ENCODE measurements at places on chromosomes 4 and X.

DNA sequence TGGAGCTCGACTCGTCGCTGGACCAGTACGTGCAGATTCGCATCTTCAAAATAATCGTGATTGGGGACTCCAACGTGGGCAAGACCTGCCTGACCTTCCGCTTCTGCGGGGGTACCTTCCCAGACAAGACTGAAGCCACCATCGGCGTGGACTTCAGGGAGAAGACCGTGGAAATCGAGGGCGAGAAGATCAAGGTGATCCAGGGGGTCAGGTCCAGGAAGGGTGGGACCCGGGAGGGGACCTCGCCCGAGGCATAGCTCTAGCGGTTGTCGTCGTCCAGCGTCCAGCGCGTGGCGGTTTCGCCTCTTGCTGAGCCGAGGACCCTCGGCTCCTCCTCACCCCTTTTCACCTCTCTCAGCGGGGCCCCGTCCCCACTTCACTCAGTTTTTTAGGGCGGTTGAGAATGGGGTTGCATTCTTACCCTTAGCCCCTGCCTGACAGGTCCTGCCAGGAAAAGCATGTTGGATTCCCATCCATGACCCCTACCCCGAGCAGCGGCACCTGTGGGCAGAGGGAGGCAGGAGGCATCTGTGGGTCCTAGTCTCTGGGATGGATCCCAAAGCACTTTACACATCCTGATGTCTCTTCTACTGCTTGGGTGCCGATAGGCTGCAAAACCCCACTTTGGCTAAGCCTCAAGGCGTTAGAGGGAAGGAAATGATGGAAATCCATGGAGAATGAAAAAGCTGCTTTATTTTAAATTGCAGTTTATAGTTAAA, 524 bp downstream of the RAB33A start:
- DNase-seq: no peak

DNA sequence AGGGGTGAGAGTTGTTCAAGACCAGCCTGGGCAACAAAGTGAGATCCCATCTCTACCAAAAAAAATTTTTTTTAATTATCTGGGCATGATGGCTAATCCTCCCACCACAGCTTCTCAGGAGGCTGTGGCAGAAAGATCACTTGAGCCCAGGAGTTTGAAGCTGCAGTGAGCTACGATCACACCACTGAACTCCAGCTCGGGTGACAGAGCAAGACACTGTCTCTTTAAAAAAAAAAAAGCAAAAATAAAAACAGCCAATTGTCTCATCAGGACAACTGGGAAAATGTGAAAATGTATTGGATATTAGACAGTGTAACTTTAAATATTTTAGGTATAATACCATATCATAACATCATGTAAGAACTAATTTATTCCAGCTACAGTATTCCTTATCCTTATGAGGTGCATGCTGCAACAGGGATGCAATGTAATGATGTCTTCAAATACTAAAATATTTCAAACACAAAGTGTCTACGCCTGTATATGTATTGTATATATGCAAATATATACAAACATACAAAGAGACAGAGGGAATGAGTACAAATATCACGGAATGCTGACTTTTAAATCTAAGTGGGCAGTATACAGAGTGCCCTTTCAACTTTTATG, 17.2 kb downstream of the FAM13A start:
- no peak for DNase-seq

DNA sequence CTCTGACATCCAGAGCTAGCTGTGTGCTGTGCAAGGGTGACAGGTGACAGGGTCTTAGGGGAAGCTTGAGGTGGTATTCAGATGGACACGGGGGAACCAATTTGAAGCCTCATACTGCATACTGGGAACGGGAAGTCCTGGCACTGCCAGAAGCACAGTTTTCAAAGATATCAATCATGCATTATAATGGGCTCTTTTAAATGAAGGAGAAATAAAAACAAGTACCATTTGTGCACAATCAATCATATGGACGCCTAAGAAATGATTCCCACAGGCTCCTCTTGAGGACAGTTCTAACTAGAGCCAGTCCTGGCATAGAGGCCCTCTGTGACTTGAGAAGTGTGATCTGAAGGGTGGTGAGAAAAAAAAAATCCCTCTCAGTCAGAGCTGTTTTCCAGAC, 50.9 kb downstream of the TSC22D3 start:
- DNase-seq: no peak

GRCh38 chr4:140098455-140099160, 55.4 kb downstream of the MAML3 start:
- DNase-seq: no peak

GRCh38 chrX:53421772-53422085, 725 bp downstream of the SMC1A start:
- DNase-seq: no peak

DNA sequence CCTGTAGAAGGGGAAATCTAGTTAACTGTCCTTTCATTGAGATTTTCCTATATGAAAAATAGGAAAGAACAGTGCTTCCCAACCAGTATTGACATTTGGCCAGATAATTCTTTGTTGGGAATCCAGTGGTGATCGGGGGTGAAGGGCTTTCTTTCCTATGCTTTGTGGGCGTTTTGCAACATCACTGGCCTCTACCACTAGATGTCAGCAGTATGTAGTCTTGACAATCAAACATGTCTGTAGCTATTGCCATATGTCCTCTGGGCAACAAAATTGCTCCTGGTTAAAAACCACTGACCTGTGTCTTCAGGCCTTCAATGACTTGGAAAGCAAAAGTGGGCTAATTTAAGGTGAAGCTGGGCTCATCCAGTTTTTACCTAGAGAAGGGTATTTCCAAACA, 658.5 kb downstream of the DACH2 start:
- DNase-seq: no peak

- no peak for DNase-seq
Measured at GRCh38 chr4:74490736-74491135, 45.8 kb downstream of the AREG start.

- no peak for DNase-seq
Measured at GRCh38 chr4:158535130-158535614, 13.5 kb downstream of the RXFP1 start.

- DNase-seq: no peak
Measured at GRCh38 chr4:1043651-1044468, 32.4 kb downstream of the FGFRL1 start.

DNA sequence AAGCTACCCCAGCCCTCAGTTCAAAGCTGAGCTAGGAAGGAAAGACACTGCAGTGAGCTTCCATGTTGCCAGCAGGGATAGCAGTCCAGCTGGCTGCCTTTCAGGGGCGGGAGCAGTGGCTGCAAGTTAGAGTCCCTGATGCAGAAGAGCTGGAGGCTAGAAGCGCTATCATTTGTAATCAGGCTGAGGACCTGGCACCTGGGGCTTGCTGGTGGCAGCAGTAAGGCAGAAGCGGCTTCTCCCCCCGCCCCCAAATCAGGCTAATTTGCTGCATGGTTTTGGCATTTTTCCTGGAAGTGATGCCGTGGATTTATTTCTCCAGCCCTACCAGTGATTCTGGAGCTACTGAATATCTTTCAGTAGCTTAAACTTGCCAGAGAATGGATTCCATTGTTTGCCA, 203.3 kb downstream of the CLCN4 start:
- DNase-seq: no peak

- DNase-seq: no peak
Measured at GRCh38 chrX:11954176-11954575, 184.1 kb upstream of the FRMPD4 start.

DNA sequence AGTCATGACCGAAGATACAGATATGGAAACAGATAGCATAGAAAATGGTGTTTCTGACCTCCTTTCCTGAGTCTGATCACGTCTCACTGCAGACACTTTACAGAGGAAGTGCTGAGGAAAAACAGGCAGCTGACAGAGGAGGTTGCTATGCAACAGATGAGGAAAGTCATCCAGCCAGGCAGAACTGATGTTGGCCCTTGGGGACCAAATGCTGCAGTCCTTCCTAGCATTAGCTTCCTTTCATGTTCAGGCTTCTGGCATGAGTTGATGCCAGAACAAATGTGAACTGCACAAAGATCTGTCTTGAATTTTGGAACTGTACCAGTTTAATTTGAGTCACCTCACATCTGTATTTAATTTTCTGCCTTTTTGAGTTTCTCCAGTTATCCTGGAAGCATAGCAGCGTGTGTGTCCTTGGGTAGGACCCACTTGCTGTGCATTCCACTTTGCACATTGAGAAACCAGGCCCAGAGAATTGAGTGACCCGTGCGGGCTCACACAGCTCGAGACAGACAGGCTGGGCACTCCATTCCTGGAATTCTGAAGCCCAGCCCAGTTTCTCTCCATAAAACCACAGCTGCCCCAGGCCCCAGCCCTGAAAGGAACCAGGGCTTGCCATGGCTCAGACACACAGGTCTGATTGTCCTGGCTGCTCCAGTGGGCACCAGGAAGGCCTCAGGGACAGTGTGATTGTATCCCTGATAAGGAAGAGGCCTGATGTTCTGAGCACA, 1.4 kb upstream of the MAGED1 start:
- no peak for DNase-seq

- DNase-seq: no peak
Measured at GRCh38 chr4:113708250-113708649, 53.3 kb downstream of the CAMK2D start.

DNA sequence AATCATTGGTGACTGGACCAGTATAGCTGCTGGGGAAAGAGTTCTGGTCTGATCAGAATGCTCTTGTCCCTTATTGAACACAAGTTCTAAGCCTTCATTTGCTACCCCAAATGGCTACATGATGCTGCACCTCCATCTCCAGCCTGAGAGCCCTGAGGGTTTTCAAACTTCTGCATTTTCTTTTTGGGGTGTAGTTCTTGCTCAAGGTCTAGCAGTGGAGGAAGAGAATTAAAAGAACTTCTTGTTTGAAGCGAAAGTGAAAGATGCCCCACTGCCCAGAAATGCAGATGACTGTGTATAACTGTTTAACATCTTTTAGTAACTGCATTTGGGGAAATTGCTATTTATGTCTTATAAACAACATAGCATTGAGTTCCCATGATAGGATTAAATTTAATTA, 38.5 kb downstream of the LAMTOR3 start:
- DNase-seq: no peak

- no peak for DNase-seq
Measured at GRCh38 chr4:2394528-2394927, 23.9 kb downstream of the ZFYVE28 start.

- DNase-seq: no peak
Measured at GRCh38 chr4:22410645-22411247, 105.1 kb downstream of the ADGRA3 start.

DNA sequence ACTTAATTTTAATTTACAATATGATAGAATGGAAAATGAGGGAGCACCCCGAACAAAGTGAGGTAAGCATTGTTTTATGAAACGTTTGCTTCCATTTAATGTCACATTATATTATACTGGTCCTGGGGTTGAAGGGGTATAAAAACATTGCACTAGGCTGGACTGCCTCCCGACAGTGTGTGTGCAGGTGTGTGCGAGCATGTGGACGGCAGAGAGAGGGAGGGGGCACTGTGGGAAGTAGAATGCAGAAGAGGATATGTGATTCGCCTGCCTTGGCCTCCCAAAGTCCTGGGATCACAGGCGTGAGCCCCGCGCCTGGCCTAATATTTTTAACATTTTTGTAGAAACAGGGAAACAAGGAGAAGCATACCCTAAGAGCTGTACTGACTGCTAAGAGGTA, 36.0 kb downstream of the IRF2 start:
- no peak for DNase-seq

- no peak for DNase-seq
Measured at GRCh38 chr4:179607003-179607402, 2164.8 kb upstream of the AGA start.

Data from activated T-cell treated with anti-CD3 and anti-CD28 coated beads, Interleukin-2, amount 50 U/mL, for 1 hour (primary cell).